NCI-H1930 (cell line): ENCODE measurements at places on chromosomes 13 and 19.

DNA sequence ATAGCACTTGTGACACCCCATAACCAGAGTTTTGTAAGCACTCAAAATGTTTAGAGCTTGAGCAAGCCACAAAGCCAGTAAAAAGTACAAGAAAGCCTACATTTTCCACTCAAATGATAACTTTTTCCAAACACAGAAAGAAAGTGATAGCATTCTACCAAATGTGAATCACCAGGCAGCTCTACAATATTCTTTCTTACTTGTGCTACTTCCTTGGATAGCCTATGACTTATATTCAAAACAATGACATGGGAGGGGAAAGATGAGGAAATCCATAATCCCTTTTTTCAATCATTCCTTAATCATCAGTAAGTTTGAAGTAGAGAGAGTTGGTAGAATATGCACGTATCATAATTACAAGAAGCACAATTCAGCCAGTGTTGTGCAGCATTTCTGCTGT, 650.8 kb upstream of the PCDH9 start:
- no peak for DNase-seq

DNA sequence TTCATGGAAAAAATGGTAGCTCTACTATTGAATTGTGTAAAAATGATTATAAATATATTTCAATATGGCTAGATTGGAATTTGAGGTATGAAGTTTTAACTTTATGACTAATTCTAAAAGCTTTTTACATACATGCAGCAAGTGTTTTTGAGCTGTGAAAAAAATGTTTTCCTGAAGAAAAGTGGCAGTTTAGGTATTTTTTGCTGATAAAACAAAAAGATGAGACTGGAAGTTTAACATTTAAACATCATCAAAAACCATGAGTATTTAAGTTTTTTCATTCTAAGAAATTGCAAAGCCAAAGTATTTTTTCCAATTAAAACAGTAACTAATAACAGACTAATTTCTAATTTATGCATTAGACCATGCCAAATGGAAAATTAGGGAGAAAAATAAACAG, 751.1 kb downstream of the FGF9 start:
- no peak for DNase-seq

DNA sequence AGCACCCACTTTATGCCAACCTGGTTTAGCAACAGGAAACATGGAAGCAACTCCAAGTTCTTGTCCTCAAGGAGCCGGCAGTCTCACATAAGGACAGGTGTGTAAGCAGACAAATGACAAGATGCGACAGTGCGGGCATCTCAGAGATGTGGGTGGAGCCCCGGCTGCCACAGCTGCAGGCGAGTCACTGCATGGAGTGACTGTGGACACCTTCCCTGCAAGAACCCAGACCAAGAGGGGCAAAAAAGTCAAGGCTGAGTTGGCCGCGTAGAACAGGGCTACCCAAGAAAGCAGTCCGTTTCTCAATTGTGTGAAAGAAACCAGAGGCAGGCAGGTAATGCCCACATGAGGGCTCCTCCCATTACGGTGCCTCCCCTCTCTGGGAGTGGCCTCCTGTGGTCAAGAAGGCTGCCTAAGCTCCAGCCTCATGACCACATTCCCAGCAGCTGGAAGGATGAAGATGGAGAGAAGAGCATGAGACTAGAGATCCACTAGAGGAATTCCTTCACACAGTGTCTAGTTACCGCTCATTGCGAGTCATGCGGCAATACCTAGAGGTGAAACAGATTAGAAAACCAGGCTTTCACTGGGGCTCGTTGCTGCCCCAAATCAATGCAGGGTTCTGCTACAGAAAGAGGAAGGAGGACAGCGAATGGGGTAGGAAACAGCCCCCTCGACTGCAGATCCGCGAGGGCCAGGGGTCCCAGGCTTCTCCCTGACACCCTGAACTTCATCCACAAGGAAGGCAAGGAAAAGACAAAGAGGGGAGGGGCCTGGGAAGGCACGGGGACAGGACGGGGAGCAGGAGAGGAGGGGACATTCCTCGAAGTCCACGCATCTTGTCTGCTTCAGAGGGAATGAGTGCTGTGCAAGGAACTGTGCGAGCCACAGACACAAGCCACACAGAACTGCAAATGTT, 80.2 kb downstream of the SPACA7 start:
- no peak for DNase-seq

DNA sequence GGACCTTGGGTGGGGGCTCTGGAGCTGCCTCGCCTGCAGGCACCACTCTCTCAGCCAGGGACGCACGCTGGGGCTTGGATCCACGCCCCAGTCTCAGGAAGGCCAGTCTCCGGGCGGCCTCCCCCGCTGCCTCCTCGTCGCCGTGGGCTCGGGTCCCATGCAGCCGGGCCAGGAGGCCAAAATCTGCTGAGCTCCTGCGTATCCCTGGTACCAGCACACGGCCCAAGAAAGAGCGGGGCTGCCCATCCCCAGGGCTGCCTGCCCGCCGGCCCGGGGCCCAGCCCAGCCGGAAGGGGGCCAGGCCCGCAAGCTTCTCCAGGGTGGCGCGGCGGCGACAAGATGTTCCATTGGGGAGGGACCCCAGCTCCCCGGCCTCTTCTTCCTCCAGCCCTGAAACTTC, 6.7 kb downstream of the EXOC3L2 start:
- no peak for DNase-seq
